Activated CD4-positive, alpha-beta T cell treated with anti-CD3 and anti-CD28 coated beads, Interleukin-2, amount 10 ng/mL, durations not matched to agents 24 days and 14 days (primary cell): ENCODE measurements at places on chromosomes 5 and 9. TPM values are rescaled to one million over a fixed set of nuclear protein-coding genes. Genes with fewer than 3 reads are reported as not detected.

The GPR150 gene
- 0.33 and 0.56 TPM in 2 replicates for total RNA-seq

DNA sequence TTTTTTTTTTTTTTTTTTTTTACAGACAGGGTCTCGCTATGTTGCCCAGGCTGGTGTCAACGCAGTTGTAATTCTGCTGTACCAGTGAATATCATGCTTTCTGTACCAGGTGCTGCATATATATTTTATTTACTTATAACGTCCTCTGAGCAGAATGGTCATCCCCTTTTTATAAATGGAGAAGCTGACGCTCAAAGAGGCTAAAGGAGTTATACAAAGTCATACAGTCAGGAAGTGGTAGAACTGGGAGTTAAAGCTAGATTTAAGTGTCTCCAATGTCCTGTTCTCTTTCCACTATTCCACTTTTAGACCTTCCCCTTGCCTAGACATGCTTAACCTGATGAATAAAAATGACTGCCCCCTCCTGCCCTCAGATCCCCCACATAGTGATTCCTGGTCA lies 1.2 kb upstream of the SIL1 start:
- no peak for DNase-seq

DNA sequence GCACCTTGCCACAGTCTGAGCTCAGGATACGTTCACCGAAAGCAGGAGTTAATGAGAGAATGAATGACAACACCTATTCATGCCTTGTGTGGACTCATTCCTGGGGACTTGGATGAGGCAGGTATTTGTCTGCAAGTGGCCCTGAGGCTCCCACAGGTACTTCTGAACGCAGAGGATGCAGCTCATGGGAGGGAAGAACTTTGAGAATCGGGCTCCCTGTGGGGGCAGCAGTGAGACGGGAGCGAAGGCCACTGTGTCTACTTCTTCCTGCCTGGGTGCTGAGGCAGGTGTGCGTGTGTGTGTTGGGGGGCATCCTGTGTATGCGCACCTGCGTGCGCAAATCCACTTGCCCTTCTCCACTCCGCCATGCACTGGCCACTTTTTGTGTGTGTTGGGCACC lies 42.2 kb downstream of the PTPN3 start:
- no peak for DNase-seq

DNA sequence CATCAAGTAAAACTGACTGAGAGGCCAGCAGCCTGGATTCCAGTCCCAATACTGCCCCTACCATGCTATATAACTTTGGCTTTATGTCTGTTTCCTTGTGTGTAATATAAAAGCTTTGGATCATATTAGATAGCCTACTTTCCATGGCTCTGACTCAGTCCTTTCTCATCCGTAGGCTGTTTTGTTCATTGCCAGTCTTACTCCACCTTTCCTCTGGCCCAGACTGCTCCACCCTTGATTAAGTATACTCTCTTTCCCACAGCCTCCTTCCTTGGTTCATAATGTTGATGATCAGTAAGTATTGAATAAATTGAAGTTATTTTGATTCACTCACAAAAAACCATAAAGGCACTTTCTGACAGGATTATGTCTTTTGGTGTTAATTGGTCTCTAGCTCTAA lies 1.5 kb upstream of the MRPS30 start:
- DNase-seq, result no peak

DNA sequence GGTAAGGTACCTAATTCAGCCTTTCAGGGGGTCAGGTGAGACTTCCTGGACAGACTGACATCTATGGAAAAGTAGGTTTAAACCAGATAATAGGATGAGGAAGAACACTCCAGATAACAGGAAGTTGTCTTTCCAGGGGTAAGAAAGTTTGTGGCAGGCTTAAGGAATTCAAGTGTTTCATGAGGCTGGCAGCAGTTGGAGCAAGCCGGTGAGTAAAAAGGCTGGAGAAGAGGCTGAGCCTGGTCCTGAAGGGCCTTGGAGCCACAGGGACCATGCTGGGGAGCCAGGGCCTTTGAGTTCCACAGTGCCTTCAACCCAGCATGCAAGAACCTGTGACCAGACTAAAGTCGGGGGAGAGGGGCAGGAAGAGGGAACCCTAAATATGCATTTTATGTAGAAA lies 353.4 kb downstream of the SPOCK1 start:
- no peak for DNase-seq

DNA sequence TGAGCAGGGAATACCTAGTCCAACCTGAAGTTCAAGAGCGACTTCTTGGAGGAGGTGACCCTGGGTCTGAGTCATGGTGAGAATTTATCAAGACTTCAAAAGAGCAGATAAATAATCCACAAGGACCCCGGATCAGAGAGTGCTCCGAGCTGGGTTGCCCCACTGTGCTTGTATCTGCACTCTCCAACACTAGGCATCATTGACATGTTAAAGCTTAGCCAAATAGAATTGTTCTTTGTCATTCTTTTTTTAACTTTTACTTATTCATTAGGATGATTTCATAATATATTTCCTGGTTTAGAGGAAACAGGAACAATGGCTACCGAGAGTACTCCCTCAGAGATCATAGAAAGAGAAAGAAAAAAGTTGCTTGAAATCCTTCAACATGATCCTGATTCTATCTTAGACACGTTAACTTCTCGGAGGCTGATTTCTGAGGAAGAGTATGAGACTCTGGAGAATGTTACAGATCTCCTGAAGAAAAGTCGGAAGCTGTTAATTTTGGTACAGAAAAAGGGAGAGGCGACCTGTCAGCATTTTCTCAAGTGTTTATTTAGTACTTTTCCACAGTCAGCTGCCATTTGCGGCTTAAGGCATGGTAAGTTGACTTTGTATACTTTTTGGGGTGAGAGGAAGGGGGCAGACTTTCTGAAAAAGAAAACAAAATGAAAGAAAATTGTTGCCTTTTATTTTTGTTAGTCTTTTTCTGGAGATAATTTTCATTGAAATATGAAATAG lies at the start of gene CARD6:
TSS of gene CARD6 (plus strand) at position 300 of the 738 bp plus-strand sequence. CDS start at position 316, 16 bp downstream.
- peak; percentile 66 for DNase-seq

DNA sequence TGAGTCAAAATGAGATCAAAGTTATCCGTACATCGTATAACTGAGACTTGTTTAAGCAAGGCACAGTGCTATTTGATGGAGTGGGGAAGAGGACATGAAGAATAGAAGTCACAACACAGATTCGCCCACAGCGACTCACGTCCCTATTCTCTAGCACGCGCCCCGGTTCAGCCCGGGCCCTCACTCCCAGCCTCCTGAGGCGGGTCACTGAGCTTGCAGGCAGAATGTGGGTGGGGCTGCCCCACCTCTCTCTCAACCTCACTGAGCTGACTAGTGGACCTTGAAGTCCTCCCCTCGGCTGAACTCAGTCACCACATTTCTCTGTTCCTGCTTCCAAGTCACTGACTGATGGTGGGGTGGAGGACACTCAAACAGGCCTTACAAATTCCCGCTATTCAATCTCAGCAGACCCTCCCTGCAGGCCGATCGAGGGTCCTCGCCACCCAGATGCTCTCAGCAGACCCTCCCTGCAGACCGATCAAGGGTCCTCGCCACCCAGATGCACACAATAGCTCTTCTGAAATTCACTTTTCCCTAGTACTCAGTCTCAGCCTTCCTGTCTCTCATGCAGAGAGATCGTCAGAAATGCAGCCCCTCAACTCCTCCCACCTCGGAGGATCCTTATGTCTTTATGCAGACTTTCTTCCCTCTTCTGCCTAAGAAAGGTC lies 12.9 kb downstream of the GLDC start:
- DNase-seq, result no peak
